Fibroblast of mammary gland (primary cell): ENCODE measurements at places on chromosomes 12 and 14.

- peak; percentile 52 for DNase-seq
Observed at GRCh38 chr12:12645485-12645884, 33.8 kb downstream of the CREBL2 start.

DNA sequence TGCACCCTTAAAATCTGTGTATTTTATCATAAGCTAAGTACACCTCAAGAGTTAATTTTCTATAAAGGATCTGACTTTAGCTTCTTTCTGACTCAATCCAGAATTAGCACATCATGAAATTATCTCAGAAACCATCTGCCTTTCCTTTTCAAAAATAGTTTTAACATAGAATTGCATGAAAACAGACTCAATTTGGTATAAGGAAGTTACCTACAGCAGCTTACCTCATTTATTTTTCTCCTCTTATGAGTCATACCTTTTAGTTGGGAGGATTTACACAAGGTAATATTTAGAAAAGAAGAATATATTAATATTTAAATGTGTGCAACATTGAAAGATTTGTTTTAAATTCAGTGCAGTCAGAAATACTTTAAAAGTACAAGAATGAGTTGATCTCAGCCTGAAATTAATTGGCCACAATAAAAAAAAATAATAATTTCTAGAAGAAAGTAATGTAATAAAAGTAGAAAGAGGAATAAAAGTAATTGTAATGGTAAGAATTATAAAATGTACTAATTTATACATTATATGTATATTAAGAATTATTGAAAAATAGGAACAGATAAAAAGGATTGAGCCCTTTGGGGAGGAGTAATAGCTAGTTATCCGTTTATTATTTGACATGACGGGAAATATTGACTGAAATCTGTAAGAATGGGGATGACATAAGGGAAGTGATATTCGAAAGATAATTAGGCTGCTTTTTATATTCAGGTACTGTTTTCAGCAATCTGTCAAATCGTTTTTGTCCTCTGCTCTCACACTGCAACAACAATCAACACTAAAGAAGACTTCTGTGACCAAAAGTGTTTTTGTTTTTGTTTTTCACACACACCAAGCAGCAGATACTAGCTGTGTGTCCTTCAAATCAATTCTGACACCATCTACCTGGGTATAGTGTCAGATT is 20.5 kb downstream of the ADAM21 start:
- no peak for DNase-seq

DNA sequence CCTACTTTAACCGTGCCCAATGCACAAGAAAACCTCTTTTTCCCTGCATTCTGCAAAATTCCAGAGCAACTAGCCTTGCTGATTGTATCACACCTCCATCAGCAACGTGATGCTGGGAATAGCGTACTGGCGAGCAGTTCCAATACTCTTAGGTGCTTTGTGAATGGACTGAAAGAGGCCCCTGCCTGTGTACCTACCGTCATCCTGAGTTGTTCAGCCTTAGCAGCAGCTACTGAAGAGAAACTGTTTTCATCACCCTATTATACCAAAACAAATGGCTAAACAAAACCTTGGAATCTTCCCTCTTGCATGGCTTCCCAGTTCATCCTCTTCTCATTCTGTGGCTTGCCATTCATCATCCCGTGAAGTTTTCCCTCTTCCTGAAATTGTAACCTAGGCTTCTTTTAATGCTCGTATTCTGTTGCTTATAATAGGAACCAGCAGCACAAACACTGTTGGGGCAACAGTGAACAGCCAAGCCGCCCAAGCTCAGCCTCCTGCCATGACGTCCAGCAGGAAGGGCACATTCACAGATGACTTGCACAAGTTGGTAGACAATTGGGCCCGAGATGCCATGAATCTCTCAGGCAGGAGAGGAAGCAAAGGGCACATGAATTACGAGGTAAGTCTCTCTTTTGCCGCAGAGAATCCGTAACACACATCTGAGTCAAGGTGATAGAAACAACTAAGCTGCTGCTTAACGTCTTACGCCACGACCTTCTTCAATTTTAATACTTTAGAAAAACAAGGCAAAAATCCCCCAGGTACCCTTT is 41.9 kb downstream of the RAD52 start:
- DNase-seq, result no peak

DNA sequence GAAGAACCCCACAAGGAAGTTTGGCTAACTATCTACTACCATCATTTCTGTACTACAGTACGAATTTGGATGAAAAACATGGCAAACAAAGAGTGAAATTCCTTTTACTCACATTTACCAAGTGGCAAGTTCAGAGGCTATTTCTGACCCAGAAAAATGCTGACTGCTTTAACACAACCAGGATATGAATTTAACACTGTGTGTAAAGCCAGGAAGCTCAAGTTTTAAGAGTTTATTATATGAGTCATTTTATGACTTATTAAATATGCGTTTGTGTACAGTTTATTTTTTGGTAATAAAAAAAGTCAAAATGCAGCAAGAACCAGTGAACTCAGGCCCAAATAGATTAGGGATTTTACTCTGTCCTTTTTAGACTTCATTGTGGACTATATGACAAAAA is 58.4 kb upstream of the STAC3 start:
- DNase-seq, result peak; percentile 37

GRCh38 chr14:102782974-102783373 is 5.7 kb downstream of the TRAF3 start:
- DNase-seq, result no peak

- DNase-seq, result no peak
Observed at GRCh38 chr12:24767016-24767415, 181.9 kb downstream of the BCAT1 start.

- no peak for DNase-seq
Observed at GRCh38 chr12:8746046-8746445, 48.3 kb downstream of the RIMKLB start.

DNA sequence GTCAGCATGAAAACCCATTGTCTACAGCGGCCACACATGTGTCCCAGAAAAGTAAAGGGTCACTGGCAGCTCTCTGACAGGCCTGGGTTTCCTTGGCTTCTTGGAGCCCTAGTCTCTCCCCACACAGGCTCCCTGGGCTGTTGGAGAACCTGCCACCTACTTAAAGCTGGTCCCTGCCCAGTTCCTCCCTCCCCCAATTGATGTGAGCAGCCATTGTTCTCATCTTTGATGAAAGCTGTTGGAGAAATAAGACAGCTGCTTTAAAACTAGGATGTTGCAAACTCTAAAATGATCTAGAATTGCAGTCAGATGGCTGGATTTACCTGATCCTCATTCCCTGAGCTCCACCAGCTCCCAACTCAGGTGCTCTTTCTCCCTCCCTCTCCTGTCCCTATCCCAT is 4.8 kb upstream of the PLEKHH1 start:
- DNase-seq, result no peak

DNA sequence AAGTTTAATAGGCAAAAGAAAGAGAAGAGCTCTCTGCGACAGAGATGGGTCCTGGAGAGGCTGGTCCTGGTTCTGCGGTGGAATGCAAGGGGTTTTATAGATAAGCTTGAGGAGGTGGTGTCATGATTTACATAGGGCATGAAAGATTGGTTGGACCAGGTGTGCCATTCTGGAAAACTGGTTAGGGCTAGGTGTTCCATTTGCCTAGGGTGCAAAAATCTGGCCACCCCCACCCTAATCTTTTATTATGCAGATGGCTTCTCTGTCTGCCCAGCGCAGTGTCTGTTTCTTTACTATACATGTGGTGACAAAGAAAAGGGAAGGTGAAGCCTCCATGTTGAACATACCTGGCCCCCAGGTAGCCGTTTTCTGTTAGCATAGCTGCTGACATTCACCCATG is 65.4 kb downstream of the ERC1 start:
- no peak for DNase-seq
